Stimulated activated memory B cell treated with anti-CD40 and anti-IgM and Interleukin-4, amounts not matched to agents 10 μg/mL and 1 μg/mL and 100 μg/mL, for 72 hours (primary cell): ENCODE measurements at places on chromosomes 3 and 15.
A peak's percentile ranks its signal among the peaks of the same experiment; 100 is the strongest.

GRCh38 chr3:184361532-184361931 lies at the start of the genes CLCN2 and POLR2H:
TSS of gene CLCN2 (minus strand) at chr3:184361605. CDS start at chr3:184361479, 126 bp downstream.
TSS of gene POLR2H (plus strand) at chr3:184361710. CDS start at chr3:184363493, 1,783 bp downstream.
- peak; percentile 59 for ATAC-seq

DNA sequence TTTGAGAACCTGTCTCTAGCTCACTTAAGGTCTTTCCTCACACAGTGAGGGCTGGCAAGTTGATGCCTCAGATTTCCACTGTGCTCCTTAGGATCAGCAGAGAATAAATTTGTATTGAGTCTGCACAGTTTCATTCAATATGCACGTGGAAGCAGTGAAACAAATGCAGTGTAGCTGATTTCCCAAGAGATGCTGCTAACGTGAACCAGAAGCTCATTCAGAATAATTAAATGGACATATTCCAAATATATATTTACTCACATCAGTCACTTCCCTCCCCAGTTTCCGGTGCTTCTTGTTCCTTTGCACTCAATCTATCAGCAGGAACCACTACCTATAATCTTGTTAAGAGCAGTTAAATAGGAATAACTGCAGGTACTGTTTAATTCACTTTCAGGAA lies 86.1 kb downstream of the UNC13C start:
- no peak for ATAC-seq

DNA sequence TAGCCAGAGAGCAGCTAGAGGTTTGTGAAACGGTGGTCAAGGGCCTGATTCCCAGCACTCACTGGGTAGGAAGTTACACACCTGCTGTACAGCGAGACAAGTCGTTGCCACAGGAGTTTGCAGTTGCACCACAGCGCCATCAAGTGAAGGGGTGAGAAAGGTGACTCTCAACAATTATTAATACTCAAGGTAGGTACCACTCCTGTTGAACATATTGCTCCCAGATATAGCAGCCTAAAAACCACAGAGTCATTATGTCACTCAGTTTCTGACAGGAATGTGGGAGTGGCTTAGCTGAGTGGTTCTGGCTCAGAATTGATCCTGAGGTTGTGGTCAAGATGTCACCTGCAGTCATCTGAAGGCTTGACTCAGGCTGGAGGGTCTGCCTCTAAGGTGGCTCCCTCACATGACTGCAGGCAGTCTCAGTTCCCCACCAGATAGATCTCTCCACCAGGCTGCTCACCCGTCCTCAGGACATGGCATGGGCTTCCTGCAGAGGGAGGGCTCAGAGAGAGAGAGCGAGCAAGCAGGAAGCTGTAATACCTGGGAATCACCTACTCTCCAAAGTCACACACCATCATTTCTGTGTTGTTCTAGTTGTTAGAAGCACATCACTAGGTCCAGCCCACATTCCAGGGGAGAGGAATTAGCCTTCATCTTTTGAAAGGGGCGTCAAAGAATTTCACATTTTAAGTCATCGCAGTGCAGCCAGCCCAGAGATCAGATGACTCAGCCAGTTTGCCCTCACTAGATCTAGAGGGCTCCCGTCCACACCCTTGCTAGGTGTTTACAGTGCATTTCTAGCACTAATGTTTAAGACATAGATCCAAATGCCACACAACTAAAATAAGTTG lies 17.0 kb upstream of the ANO10 start:
- peak; percentile 55 for ATAC-seq

GRCh38 chr3:130341882-130342281 lies 3.6 kb upstream of the COL6A5 start:
- no peak for ATAC-seq

GRCh38 chr15:67548862-67549651 lies 6.6 kb downstream of the MAP2K5 start:
- ATAC-seq: no peak

DNA sequence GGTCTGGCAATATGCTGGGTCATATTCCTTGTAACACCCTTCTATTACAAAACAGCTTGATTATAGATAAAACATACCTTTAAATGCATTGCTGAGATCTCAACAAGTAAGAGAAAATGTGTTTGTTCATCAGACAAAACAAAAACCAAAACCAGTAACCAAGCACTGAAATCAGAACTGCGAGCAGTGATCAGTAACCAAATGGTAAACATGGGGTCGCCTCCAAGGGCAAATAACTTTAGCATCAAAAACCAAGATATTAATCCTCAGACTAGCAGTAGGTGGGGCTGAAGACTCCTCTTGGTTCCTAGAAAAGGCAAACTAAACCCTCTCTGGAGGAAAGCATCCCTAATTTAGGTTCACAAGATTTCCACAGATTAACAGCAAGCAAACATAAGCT lies 6.6 kb upstream of the HESX1 start:
- ATAC-seq: no peak

GRCh38 chr3:23919628-23920027 lies 2.7 kb downstream of the RPL15 start:
- ATAC-seq: no peak

GRCh38 chr3:40585381-40586016 lies 60.7 kb downstream of the ZNF621 start:
- ATAC-seq: peak; percentile 65

DNA sequence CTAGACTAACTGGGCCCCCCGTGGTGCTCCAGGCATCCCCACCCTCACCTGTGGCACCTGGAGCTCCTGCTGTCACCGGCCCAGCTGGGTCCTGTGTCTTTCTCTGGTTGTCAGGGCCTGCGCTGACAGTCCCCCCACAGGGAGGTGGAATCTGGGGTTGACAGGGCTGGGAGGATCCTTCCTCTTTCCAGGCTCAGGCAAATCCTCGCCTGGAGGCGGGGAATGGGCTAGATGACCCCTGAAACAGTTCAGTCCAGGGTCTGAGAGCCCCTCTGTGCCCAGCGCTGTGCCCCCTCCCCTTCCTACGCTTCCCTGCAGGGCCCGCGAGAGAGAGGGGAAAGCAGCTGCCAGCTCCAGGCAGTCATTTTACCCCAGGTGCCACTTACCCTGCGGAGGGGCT lies 50.1 kb upstream of the MCF2L2 start:
- no peak for ATAC-seq

GRCh38 chr3:23183731-23184130 lies 19.4 kb upstream of the UBE2E2 start:
- no peak for ATAC-seq

DNA sequence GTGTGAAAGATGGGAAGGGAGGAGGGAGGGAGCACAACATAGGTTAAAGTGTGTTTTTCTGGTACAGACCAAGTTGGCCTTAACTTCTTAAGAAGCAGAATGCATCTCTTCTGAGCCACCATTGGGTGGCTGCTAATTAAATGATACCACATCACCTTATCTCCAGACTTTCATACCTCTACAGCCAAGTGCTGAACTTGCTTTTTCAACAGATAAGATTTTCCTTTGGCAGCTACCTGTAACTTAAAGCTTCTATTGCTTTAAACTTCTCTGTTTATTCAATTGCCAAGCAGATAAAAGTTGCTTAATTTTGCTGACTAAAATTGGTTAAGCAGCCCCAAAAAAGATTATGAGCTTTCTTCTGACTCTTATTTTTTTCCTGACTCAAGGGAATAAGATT lies 292.4 kb upstream of the SGO1 start:
- ATAC-seq: no peak

GRCh38 chr15:66740802-66741201 lies 38.8 kb downstream of the SMAD6 start:
- no peak for ATAC-seq

DNA sequence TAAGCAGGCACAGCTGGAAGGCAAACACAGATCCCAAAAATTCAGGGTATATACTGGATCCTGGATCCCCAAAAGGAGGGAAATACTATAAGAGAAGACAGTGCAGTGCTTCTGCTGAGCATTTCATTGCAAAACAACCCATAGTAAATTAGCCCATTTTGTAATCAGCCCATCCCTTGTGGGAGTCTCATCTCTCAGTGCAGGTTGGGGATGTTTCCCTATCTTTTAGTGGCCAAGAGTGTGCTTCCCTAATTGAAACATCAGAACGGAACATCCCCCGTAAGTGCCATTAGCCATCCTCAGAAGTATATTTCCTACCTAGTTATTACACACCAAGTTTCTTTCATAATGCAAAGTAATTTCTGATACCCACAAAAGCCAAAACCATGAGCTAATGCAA lies 11.2 kb upstream of the MTMR14 start:
- no peak for ATAC-seq

GRCh38 chr15:41480396-41481140 lies 13.1 kb upstream of the ITPKA start:
- no peak for ATAC-seq

DNA sequence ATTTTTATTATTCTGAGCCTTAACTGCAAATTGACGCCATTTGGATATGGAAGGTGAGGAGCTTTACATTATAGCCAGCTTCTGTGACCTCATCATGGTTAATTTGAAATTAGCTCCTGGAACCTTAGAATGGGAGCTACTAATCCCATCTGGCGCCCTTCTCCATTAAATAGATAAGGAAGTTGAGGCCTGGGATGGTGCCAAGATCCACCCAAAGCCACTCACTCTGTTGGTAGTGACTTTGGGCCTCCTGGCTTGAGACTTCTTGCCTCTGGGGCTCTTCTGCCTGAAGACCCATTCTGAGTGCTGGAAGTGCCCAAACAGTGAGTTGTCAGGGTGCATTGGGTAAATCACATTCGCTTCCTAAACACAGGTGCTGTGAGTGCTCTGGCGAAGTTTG lies 12.0 kb upstream of the HMCES start:
- no peak for ATAC-seq

DNA sequence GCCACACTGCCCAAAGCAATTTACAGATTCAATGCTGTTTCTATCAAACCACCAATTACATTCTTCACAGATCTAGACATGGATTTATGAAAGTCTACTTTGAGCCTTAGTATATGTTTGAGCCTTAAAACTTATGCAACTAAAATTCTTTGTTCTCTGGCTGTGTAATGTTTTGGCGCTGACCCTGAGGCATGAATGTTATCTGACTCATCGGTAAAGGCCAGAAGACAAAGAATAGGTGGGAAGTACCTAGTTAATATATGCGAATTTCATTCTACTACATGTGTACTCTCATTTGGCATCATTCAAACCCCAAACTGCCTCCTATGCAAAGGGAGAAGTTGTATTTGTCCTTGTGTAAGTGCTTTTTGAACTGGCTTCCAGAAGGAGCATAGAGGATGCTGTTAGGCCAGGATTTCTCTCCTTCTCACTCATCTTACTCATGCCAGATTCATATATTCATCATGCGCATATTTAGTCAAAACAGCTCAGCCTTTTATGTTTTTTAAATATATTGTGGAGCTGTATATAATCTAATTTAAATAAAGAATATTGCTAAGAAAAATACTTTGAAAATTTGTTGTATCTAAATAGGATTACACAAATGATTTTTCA lies 204.2 kb downstream of the NFKBIZ start:
- ATAC-seq: peak; percentile 75

GRCh38 chr3:160885791-160886286 lies 129.8 kb downstream of the PPM1L start:
- ATAC-seq: peak; percentile 85
